Activated CD4-positive, alpha-beta T cell treated with anti-CD3 and anti-CD28 coated beads, Interleukin-2, amount 50 U/mL, for 4 hours (primary cell): ENCODE measurements at places on chromosomes 1 and 21.

DNA sequence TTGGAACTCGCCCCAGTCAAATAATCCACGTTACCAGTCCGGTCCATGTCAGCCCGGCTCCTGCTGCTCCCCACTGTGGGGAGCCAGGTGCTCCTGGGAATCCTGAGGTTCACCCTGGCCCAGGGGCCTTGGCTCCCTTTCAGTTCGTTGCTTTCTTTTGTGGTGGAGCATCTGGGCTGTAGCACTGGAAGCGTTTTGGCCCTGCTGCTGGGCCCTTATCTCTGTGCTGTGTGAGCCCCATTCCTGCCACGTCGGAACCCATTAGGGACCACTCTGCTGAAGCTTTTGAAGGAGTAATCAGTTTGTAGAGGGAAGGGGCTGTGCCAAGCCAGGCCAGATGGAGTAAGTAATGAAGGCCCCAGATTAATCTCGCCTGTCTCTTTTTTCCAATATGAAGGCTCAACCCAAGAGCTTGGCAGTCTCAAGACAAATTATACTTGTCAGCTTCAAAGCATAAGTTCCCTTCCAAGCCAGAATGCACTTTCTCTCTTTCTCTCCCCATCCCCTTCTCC lies 82.3 kb downstream of the PGM1 start:
- no peak for DNase-seq

DNA sequence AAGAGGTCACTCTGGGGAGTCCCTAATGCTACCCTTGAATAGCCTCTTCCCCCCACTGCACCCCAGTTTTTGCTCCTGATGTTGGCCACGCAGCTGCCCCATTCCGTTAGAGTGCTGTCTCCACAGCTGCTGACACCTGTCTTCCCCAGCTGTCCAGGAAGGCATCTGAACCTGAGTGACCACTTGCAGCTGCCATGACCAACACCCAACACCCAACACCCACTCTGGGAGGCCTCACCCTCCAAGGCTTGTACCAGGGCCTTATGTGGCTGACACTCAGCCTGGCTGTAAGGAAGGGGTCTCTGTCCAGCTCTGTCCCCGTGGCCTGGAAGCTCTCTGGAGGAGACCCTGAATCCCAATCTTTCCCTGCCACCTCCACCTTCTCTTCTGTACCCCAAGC lies 26.7 kb upstream of the LDLRAP1 start:
- no peak for DNase-seq

- DNase-seq = no peak
Measured at GRCh38 chr1:65003316-65003664, 36.9 kb upstream of the JAK1 start.

DNA sequence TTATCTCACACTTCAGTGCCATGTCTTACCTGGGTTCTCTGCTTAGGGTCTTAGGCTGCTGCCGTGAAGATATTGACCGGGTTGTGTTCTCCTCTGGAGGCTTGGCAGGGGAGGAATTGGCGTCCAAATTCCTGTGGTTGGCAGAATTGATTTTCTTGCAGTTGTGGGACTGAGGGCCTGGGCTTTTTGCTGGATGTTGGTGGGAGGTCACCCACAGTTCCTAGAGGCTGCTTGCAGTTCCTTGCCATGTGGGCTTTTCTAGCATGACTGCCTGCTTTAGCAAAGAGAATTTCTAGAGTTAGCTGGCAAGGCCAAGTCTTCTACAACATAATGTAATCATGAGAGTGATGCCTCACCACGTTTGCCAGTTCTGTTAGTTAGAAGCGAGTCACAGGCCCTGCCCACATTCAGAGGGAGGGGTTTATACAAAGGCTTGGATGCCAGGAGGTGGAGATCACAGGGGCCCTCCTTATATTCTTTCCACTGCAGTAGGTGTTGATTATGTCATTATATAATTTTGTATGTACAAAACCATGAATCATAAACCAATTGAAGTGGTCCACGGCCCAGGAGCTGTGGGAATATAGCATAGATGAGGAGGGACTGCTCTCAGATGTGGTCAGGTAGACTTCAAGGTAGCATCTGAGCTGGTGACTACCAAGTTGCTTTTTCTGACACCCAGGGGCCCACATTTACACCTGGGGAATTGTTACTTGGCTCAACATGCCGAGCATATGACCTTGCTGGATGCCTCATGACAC lies 6.6 kb downstream of the UBL4B start:
- no peak for DNase-seq

DNA sequence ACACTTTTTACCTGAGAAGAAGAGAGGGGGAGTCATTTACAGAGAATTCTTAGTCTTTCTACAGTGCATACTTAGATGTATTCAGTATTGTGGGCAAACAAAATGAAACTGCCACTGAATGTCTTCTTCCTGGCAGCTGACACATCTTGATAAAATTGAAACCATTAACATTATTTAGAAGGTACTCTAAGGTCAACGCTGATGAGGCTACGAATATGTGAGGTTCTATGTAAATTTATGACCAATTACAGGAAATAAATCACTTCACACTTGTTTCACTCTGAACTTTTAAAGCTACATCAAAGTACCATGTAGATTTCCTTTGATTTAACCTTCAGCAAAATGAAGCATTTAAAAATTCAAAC lies 51.3 kb upstream of the GFI1 start:
- DNase-seq = no peak

GRCh38 chr21:36815284-36815683 lies 116.4 kb downstream of the SIM2 start:
- DNase-seq = no peak

DNA sequence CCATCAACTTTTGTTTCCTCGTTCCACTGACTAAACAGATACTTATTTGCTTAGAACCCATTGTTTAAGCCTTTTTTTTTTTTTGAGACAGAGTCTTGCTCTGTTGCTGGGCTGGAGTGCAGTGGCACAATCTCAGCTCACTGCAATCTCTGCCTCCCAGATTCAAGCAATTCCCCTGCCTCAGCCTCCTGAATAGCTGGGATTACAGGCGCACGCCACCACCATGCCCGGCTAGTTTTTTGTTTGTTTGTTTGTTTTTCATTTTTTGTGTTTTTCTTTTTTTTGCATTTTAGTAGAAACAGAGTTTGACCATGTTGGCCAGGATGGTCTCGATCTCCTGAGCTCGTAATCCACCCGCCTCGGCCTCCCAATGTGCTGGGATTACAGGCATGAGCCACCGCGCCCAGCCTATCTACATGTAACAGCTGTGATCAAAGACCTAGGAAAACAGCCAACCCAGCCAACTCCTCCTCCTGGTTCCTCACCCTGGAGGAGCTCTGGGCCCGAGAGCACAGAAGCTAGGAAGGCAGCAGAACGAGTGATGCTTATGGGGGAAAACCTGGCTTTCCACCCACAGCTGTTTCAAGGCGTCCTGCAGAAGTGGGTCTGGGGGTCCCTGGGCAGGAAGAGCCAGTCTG lies 32.9 kb downstream of the KCNN3 start:
- no peak for DNase-seq

- DNase-seq = no peak
Measured at GRCh38 chr1:39348278-39348677, 143.2 kb upstream of the BMP8A start.

DNA sequence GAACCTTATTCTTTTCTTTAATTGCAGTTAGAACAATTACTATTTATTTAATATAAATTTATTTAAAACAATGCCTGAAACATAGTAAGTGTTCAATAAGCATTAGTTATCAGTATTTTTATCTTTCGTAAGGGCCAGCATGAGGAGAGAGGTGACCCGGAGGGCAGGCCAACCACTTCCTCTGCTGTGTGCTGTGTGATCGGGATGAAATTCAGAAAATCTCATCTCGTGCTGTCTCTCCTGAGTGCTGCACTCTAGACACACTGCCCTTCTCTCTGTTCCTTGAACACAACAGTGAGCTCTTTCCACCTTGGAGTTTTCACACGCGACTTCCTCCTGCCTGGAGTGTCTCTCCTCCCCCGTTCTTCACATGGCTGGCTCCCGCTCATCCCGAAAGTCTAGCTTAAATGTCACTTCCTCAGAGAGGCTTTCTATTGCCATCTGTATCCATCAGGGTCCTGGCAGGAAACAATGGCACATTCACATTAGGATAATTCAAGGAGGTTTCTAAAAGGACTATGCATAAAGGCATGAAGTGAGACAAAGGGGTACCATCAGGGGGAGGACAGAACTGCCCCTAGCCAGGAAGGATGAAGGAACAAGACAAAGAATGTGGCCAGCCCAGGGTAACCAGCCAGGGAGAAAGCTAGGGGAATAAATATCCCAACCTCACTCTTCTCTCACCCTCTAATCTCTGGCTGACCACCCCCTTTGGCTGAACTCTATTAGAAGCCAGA lies 142.6 kb upstream of the GJB5 start:
- no peak for DNase-seq

- DNase-seq = no peak
Measured at GRCh38 chr1:192506741-192507155, 68.8 kb upstream of the RGS1 start.

- DNase-seq = no peak
Measured at GRCh38 chr1:223123011-223123610, 19.9 kb downstream of the TLR5 start.

DNA sequence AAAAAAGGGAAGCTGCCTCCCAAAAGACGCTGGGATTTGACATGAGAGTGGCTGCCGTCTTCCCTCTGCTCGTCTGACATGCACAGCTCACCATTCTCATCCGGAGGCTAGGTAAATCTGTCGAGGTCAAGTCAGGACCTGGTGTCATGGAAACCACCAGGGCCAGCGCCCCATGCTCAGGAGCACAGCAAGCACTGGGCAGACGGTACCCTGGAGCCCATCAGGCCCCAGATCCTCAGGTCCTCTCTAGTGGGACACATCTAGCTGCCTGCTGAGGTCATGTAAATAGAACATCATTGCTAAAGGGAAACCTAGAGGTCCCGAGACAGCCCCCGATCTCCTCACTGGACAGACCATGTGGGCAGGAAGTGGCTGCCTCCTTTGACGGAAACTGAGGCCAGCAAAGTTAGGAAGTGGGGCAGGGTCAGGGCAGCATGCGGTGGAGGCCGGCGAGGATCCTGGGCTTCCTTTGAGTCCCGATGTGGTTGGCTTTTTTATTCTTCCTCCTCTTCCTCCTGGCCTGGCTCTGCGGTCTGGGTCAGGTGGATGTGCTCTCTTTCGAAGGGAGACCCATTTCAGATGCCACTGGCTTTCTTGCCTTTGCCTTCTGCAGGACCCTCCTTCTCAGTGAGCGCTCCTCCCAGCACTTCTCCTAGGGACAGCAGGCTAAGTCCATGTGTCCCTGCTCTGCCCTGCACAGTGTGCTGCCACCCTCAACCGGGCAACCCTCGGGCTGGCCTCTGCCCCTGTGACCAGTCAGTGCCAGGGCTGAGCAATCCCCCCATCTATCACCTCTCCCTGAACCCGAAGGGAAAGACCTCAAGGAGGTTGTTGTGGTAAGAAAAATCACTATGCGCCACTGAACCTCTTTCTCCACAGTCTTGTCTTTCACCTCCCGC lies 5.9 kb downstream of the AGT start:
- DNase-seq = no peak

DNA sequence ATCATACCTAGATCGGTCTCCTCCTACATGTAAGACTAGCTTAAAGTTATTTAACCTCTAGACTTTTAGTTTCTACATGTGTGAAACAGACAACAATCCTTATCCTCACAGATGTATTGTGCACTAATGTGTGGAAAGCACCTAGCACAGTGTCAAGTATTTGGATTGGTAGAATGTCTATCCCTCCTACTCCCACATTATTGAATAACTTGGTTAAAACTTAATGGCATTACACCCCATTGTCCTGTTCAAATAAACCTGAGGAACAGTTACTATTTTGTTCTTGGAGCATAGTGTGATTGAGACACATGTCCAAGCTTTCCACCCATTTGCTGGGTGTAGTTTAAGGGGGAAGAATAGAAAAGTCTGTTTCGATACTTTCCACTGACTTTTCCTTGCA lies 208.8 kb upstream of the JUN start:
- DNase-seq = no peak

DNA sequence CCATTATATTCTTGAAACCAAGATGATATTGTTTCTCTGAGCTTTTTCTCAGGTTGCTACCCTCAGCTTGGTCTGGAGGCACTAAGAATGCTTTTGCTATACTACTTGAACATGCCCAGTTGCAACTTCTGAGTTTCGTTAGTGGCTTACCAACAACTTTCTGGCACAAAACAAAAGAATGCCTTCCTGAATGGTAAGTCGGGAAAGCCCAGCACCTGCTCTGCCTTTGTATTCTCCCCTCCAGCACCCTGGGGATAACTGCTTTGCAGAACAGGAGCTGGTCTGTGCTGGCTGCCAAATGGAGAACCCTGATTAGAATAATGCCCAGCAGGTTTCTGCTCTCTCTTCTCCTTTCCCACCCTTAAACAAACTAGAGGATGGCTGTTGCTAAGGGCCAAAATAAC lies 149.3 kb downstream of the TGFB2 start:
- DNase-seq = no peak

DNA sequence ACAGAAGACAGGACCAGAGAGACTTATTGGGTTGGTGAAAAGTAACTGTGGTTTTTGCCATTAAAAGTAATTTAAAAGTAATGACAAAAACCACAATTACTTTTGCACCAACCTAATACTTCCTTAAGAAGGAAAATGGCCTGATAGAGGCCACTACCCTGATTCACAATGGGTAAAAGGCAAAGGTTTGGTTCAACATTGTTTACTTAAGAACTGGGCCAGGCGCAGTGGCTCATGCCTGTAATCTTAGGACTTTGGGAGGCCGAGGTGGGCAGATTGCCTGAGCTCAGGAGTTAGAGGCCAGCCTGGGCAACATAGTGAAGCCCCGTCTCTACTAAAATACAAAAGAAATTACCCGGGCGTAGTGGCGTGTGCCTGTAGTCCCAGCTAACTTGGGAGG lies 48.2 kb upstream of the RCOR3 start:
- DNase-seq = no peak

GRCh38 chr1:206457408-206458120 lies 12.7 kb upstream of the IKBKE start:
- DNase-seq = no peak

DNA sequence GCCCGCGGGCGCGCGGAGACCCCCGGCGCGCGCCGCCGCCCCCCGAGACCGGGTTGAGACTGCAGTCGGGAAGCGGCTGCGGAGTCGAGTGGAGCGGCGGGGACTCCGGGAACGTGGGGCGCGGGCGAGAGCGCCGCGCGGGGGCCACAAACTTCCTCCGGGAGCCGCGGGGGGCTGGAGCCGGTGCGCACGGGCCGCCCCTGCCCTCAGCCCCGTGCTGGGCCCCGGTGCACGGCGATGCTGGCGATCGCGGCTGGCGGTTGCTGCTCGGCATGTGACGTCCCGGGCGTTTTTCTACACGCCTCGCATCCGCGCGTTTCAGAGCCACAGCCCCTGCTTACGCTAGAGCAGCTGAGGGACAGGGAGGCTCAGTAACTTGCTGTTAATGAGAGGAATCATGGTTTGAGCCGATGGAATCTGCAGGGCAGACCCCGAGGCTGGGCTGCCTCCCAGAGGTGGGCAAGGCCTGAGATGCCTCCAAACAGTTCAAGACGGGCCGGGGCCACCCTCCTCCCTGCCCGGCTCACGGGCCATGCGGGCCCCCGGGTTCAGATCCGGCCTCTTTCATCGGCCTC lies 520 bp downstream of the TMEM201 start:
- peak; percentile 34 for DNase-seq

- DNase-seq = no peak
Measured at GRCh38 chr1:84504580-84505492, 1.4 kb upstream of the SPATA1 start.

GRCh38 chr1:44693159-44693558 lies 18.6 kb downstream of the ARMH1 start:
- DNase-seq = no peak
